ENCODE measurements at places on chromosomes 12 and 14. TPM values are rescaled to one million over a fixed set of nuclear protein-coding genes. Genes with fewer than 3 reads are reported as not detected.

DNA sequence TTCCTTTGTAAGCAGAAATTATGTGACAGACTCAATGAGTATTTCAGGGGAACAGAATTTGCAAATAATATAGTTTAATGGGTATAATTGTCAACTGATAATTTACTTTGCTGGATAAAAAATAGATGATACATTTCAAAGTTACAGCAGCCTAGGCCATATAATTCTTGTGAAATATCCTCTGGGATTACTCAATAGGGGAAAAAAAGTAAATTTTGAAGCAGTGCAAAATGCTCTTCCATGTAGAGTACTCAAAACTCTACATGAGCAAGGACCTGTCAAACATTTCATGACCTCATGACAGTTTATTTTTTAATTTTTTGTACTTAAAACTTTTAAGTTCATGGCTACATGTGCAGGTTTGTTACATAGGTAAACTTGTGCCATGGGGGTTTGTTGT is 163.3 kb downstream of the DACT1 start:
- DNase-seq, result no peak

GRCh38 chr14:97137705-97138104 is 340.5 kb downstream of the VRK1 start:
- DNase-seq, result no peak

DNA sequence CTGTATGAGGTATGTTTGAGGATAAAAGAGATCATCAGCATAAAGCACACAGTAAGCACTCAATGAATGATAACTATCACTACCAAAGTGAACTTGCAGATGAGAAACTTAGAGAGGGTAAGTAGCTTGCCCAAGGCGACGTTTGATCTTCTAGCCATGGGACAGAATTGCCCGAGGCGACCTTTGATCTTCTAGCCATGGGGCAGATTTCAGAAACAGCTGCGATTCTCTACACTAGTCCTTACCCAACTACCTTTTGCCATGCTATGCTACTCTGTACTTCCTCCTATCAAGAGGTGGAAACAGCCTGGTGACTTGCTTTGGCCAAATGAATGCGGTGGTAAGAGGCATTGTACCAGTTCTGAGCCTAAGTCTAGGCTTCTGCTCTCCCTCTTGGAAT is 23.7 kb upstream of the NT5DC3 start:
- no peak for DNase-seq

The GPR84 gene
- polyA plus RNA-seq, result 0.04 TPM

The KRT83 gene
- polyA plus RNA-seq, result 44.8 TPM

The MMP19 gene
- 0.09 TPM for polyA plus RNA-seq

All from A549 (cell line).